Effector CD4-positive, alpha-beta T cell (primary cell): ENCODE measurements at places on chromosomes 5 and 9.

- no peak for DNase-seq
Measured at GRCh38 chr5:61130289-61130688, 32.0 kb downstream of the SMIM15 start.

DNA sequence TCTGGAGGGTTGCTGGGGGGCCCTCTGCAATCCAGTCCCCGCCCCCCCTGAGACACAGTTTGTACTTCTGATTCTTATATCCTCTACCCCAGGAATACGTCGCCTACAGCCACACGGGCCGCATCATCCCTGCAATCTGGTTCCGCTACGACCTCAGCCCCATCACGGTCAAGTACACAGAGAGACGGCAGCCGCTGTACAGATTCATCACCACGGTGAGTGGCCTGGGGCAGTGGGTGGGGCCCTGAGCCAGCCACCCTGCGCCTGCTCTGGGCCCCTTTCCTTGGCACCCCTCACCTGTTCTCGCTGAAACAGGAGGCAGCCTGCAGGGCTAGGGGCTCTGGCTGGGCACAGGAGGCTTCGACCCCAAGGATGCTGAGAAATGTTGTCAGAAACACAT lies 24.1 kb upstream of the RPL26L1 start:
- DNase-seq: no peak

DNA sequence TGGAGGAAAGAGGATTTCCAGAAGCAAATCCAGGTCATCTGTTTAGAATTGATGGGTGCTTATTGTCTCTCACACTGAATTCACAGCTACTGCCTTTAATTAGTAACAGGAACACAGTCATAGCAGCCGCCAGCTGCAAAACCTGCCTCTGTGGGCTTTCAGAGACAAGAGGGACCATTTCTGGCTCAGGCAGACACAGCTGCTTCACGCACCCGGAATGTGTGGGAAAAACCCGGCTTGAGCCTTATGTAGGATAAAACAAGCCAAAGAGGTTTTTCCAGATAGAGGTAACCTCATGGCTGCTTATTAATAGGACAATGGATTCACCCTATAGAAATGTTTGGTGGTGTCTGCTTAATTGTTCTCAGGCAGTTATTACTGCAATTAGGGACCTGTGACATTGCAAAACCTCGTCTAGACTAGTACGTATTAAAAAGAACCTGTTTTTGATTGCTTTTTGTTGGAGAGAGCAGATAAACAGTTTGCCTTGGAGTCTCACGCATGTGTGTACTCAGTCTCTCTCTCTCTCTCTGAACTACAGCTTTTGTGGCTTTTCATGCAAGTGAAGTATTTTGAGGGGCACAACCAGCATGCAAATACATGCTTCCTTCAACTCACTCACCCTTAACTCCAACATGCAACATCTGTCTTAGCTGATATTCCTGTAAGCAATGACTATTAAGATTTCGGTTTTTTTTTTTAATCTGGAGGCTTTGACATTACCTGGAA lies 302.7 kb downstream of the PLK2 start:
- no peak for DNase-seq

GRCh38 chr9:128552153-128552743 lies at the start of gene SPTAN1:
SPTAN1 (plus strand) TSS chr9:128552587; CDS start chr9:128566741, 14,154 bp downstream.
- DNase-seq: peak; percentile 94

DNA sequence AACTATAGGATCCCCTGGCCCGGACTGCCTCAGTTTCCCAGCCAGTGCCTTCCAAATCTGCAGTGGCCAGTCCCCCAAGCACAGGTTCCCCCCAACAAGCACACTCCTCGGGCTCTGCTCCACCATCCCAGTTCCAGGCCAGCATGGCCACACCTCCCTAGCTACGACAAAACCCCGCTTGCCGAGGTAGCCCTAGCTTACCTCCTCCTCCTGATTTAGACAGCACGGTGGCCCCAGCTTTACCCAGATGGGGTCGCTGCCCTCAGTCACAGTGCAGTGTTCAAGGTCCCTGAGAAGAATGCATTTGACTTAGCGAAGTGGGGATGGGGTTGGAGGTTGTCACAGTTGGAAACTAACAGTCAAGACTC lies 40.8 kb upstream of the GARNL3 start:
- no peak for DNase-seq

- no peak for DNase-seq
Measured at GRCh38 chr9:137552022-137552768, 516 bp downstream of the MRPL41 start.

DNA sequence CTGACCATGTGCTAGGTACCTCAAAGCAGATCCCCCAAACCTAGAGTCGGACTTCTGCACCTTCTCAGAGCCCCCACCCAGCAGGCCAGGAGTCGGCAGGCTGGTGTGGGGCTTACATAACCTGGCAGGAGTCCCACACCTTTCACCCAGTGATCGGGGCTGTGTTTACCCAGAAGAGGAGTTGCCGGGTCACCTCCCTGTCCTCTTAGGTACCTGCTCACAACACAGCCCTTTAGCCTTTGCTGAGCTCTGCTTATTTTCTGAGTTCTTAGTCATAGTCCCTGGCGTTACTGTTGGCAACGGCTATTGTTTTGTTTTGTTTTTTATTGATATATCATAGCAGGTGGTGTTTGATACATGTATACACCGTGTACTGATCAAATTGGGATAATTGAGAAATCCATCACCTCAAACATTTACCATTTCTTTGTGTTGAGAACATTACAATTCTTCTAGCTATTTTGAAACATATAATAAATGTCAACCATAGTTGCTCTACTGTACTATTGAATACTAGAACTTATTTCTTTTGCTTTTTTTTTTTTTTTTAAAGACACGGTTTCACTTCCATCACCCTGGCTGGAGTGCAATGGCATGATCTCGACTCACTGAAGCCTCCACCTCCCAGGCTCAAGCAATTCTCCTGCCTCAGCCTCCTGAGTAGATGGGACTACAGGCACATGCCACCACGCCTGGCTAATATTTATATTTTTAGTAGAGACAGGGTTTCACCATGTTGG lies 10.4 kb upstream of the EEIG1 start:
- no peak for DNase-seq
